CD4-positive, alpha-beta T cell treated with Interleukin-10 for 1 hour (primary cell): ENCODE measurements at places on chromosomes 6 and 20.
A peak's percentile ranks its signal among the peaks of the same experiment; 100 is the strongest.

DNA sequence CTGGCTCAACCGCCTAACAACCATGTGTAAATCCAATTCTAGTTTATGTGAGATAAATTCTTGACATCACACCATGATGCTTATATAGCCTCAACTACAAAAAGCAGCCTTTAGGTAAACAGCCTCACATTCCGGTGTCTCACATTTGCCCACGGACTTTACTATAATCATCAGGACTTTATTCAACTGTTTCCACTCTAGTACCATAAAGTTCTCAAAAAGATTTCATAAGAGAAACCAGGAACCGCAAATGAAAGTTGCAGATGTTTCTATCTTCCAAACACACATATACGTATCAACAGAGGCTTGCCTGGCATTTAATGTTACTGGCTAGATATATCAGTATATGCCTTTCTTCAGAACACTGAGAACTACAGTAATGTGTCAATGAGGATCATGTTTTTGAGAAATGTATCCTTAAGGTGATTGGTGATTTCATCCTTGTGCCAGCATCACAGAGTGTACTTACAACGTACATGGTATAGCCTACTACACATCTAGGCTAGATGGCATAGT is 80.0 kb downstream of the EPB41L2 start:
- no peak for DNase-seq

GRCh38 chr6:2259574-2259973 is 14.2 kb upstream of the GMDS start:
- DNase-seq, result no peak

DNA sequence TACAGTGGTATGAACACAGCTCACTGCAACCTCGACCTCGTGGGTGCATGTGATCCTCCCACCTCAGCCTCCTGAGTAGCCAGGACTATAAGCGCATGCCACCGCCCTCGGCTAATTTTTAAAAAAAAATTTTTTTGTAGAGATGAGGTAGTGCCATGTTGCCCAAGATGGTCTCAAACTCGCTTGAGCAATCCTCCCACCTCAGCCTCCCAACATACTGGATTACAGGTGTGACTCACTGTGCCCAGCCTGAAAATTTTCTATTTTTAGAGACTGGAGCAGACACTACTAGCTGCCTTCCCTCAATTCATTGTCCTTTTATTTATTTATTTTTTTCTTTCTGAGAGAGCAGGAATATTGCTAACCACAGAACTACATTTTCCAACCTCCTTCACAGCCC is 20.3 kb upstream of the GTF3C6 start:
- DNase-seq, result no peak

GRCh38 chr20:1033751-1034414 is 31.8 kb upstream of the RSPO4 start:
- no peak for DNase-seq

DNA sequence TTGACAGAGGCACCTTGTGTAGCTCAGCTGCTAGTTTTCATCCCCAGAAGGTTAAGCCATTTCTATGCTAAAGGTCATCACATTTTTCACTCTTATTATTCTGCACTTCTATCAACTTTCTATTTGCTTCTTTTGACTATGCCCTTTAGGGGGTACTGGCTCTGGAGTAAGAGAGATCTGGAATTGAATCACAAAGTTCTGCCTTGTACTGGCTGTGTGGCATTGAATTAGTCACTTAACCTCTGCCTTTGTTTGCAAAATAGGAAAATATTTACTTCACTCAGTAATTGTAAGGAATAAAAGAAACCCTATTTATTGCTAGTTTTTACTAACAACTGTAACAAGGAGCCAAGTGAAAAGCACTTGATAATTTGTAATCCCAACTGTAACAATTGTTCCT is 56.8 kb upstream of the MTRF1L start:
- no peak for DNase-seq

DNA sequence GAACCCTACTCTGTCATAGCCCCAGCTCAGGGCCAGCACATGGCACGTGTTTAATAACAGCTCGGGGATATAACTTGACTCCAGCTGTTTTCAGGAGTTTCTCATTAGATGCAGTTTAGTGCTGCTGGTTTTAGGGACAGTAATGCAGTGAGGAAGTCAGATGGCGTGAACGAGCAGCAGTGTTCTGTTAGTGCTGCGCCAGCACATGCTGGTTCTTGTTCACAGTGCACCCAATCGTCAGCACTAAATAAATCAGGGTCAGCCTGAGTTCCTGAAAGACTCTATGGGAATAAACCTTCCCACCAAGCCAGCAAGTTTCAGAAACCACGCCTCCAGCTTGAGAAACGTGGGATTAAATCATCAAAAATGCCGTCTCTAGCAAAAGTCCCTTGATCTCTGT is 235.9 kb upstream of the SUPT3H start:
- no peak for DNase-seq

- DNase-seq, result no peak
Observed at GRCh38 chr20:48698507-48699267, 129.1 kb downstream of the PREX1 start.

GRCh38 chr6:41901882-41902519 is 6.8 kb upstream of the USP49 start:
- peak; percentile 74 for DNase-seq

GRCh38 chr6:107118976-107119375 is 3.7 kb upstream of the BEND3 start:
- DNase-seq, result no peak

DNA sequence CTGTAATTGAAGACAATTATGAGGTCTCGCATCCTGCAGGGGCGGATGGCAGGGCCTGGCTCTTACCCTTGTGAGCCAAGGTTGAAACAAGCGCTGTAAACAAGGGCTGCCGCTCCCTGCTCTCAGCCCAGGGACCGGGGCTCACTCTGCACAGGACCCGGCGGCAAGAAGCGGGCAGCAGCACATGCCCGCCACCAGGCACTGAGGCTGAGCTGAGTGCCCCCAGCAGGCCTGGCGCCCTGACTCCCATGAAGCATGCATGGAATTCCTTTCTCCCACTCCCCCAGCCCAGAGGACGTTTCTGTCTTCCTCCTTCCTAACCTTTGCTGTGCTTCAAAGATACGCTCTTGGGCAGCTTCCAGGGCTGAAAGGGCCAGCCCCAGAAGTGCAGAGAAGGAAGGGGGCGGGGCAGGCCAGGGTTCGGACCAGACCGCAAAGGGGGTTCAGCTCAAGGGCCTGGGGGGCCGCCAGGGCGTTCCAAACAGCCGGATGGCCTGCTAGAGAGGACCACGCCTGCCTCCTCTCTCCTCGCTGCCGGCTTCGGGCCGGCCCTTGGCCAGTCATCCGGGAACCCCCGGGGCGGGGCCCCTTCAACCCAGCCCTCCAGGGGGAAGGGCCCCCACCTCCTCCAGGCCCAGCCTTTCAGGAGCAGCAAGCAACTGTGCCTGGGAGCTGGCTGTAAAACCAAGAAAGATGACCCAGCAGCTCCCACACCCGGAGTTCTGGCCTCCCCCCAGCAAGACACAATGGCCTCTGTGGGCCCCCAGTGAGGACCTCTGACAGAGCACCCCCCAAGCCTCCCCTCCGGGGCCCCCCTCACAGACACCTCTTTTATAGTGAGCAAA is 109.9 kb downstream of the NOL4L start:
- DNase-seq, result no peak

DNA sequence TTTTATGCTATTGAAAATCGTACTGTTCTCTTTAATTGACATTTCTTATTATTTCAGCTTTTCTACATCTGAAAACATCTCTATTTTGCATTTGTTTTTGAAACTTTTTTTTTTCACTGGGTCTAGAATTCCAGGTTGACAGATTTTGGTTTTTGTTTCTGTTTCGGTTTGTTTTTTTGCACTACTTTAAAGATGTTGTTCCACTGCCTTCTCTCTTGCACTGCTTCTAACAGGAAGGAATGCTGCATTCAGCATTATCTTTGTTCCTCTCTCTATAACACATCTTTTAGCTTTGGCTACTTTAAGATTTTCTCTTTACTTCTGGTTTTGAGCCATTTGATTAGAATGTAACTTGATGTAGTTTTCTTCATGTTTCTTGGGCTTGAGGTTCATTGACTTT is 20.1 kb upstream of the SLC17A1 start:
- DNase-seq, result no peak

- no peak for DNase-seq
Observed at GRCh38 chr20:57374931-57375651, 16.1 kb upstream of the RBM38 start.

DNA sequence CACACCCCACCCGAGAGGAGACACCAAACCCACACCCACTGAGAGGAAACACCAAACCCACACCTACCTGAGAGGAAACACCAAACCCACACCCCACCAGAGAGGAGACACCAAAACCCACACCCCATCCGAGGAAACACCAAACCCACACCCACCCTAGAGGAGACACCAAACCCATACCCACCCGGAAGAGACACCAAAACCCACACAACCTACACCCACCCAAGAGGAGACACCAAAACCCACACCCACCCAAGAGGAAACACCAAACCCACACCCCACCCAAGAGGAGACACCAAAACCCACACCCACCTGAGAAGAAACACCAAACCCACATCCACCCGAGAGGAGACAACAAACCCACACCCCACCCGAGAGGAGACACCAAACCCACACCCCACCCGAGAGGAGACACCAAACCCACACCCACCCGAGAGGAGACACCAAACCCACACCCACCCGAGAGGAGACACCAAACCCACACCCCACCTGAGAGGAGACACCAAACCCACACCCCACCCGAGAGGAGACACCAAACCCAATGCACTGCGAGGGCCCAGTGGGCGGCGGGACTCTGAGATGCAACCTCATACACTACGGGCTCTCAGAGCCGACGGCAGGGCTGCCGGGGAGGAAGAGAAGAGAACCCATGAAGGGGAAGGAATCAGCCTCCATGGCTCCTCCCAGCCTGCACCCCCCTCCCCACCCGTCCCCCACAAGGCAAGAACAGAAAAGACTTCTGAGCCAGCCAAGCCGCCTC is 83.3 kb downstream of the TAF4 start:
- DNase-seq, result peak; percentile 37

GRCh38 chr6:118668761-118669385 is 17.5 kb upstream of the CEP85L start:
- no peak for DNase-seq

DNA sequence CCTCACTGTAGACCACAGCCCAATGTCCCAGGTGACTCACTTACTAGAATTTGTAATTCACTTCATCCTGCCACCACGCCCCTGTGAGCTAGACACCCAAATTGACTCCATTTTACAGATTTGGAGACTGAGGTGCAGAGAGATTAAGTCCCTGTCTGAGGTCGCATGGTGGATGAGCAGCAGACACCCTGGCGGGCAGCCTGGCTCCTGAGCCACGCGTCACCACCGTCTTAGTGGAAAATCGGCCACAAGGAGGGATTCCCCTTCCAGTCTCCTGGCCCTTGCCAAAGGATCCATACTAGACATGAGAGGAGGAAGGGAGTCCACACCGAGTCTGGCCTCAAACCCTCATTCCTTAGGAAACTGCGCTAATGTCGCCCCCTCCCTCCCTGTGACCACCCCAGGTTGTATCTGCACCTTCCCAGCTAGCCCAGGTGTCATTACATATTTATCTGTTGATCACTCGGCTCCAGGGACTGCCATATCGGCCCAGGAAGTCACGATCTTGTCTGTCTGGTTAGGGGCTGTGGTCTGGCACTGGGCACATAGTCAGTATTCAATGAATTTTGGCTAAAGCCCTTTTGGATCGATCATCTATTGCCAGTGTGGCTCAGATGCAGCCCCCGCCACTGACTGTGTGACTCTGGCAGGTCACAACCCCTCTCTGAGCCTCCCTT is 25.7 kb upstream of the PTGIS start:
- DNase-seq, result no peak

GRCh38 chr20:7975851-7976414 is 35.7 kb upstream of the HAO1 start:
- DNase-seq, result no peak

- DNase-seq, result no peak
Observed at GRCh38 chr6:109687271-109687761, 3.7 kb downstream of the AK9 start.

DNA sequence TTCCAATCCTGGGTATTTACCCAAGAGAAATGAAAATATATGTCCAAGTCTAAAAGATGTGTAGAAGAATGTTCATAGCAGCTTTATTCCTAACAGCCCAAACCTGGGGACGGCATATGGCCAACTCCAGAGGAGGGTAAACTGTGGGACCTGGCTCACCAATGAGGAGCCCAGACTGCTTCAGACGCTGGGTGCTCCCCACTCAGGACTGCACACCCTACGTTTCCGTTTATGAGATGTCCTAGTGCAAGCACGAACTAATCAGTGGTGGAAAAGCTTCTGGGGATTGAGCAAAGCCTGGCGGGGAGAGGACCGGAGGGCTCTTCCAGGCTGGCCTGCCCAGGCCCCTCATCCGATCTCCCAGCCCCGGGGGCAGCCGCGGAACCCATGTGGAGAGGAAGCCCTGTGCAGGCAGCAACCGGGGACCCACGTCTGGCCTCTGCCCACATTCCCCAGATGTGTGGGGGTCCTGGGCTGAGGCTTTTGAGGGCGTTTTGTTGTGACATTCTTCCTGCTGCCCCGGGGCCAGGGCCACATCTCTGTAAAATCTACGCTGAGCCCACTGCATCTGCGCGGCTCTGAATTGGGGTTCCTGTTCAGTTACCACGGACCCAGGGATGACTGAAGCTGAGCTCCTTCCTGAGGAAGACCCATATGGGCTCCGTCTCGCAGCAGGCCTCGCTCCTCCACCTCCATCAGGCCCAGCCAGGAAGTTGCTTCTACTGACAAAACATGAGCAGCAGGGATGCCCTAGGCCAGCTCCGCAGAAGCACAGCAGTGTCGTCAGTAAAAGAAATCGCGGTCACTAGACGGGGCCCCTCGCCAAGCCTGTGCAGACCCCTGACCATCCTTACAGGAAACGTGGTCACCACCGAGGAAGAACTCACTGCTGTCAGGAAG is 188.0 kb downstream of the DLL1 start:
- DNase-seq, result no peak

GRCh38 chr6:79551401-79551800 is 14.2 kb upstream of the LCA5 start:
- no peak for DNase-seq

- no peak for DNase-seq
Observed at GRCh38 chr6:146103416-146104072, 74.7 kb downstream of the GRM1 start.

DNA sequence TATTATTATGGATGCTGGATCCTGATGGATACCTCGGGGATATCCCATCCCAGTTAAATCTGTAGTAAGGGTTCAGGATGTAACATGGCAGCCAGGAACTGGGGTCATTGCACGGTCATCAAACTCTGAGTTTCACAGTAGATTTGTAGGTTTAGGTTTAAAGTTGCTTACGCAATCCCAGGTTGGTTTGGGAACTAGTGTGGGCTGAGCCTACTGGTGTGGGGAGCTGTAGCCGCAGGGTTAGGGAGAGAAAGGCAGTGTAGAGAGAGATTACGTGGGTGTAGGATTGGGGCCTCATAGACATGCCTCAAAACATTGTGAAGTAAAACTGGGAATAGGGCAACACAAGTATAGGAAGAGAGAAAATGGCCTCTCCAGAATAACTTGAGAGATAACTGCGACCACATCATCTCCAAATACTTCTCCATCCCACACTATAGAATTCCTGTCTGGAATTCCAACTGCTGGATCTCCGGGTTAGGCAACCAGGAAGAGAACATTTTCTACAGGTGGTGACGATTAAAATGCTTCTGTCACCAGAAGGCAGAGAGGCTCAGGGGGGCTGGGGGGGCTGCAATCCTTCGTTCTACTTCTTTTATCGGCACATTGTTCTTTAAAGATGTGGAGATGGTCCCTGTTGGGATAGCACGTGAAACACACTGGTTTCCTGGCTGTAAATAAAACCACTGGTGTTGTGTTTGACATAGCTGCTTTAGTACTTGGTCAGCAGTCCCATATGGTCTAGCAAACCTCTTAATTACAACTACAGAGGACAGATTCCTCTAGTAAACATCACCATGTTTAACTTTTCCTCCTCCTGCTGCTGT is 44.9 kb upstream of the TMEM170B start:
- DNase-seq, result no peak

GRCh38 chr6:133947302-133947900 is 5.6 kb upstream of the TBPL1 start:
- DNase-seq, result no peak
